ENCODE measurements at places on chromosomes 2 and 18.

DNA sequence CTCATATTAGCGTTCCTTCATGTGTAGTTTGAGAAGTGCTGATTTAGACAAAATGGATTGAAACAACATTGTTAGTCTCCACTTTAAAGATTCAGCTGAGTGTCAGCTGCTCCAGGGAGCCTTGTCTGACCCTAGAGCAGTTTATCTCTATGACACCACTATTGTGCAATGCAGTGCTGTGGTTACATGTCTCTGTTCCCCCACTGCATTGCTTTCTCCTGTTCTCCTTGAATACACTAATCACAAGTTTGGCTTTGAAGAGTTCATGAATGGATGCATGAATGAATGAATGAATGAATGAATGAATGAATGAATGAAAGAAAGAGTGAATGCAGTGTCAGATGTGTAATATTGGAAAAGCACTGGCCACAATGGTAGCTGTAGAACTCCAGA is 38.3 kb downstream of the GCG start:
- DNase-seq = no peak

DNA sequence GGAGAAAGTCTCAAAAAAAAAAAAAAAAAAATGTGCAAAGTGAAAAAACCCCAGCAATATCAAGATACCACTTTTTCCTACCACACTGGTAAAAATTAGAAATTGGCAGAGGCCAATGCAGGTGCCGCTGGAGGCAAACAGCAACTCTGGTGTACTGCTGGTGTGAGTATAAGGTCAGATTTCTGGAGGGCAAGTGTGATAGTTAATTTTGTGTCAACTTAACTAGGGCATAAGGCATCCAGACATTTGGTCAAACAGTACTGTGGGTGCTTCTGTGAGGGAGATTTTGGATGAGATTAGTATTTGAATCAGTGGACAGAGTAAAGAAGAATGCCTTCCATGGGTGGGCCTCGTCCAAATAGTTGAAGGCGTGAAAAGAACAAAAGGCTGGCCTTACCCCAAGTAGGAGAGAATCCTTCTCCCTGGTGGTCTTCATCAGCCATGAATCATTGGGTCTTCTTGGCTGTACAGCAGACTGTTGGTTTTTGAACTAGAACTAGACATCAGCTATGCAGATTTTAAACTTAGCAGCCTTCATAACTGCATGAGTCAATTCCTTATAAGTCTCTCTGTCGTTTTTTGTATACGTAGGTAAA is 52.8 kb upstream of the FHL2 start:
- DNase-seq = no peak

- DNase-seq = no peak
Observed at GRCh38 chr18:55206927-55207326, 247.7 kb upstream of the CCDC68 start.

- DNase-seq = no peak
Observed at GRCh38 chr2:96107708-96108065, 8.7 kb downstream of the ADRA2B start.

DNA sequence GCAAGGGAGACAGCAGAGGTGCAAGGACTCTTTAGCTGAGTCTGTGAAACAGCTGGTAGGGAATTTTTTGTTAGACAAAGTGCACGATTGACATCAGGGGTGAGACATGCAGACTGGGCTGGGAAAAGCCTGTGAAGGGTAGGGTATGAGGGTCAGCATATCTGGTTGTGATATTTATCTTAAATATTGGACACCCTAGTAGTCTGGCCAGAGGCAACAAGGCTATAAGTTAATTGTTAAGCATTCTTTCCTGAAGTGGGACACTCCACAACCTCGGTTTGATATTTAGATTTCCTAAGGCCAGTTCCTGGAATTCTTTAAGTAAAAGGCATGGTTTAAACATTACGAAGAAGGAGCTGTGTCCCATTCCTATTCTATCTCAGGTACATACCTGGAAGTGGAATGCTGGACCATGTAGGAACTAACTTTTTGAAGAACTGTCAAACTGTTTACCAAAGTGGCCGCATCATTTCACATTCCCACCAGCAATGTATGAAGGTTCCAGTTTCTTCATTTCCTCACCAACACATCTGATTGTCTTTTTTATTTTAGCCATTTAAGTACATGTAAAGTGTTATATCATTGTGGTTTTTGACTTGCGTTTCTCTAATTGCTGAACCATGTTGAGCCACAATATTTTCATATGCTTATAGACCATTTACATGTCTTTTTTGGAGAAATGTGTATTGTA is 22.5 kb downstream of the EHBP1 start:
- DNase-seq = no peak

- DNase-seq = no peak
Observed at GRCh38 chr2:224572338-224572737, 12.8 kb downstream of the CUL3 start.

DNA sequence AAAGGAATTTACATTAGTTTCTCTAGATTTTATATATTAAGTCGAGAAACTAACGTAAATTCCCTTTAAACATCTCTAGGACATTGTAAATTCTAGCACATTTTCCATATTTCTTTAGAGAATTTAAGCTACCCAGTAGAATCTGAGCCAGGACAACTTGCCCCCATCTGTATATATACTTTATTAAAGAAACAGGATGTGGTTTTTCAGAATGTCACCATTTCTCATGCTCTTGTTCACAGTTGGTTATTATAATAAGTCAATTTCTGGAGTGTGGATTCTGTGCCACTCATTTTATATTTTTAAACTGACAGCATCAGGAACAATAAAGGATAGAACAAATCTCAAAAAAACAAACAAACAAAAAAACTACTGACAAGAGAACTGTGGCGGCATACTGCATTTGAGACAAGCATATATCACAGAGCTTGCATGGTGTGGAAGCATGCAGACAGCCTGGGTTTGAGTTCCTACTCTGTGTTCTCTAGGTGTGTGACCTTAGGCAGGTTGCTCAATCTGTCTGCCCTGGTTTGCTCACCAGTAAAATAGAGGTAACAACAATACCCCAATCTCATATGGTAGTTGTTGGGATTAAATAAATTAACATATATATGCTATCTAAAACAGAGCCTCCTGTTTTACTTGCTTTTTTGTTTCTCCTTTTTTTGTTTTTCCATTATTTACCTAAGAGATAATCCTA is 61.4 kb upstream of the DNER start:
- no peak for DNase-seq

DNA sequence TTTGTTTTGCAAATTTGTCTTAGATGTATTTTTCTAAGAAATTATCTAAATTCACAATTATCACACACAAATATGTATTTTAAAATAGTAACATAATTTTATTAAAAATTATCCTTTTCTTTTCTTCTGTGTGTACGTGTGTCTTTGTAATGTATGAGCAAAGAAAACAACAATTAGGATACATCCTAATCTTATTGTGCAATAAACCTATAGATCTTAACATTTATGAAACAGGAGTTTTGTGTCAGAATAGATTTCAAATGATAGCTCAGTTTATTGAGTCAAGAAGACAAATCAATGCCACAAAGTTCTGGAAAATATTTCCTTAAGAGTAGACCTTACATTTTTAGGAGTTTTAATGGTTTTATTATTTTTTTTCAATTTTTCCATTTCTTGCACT is 212.2 kb downstream of the KCNJ3 start:
- DNase-seq = no peak

GRCh38 chr18:27717816-27718215 is 459.1 kb downstream of the CDH2 start:
- no peak for DNase-seq

DNA sequence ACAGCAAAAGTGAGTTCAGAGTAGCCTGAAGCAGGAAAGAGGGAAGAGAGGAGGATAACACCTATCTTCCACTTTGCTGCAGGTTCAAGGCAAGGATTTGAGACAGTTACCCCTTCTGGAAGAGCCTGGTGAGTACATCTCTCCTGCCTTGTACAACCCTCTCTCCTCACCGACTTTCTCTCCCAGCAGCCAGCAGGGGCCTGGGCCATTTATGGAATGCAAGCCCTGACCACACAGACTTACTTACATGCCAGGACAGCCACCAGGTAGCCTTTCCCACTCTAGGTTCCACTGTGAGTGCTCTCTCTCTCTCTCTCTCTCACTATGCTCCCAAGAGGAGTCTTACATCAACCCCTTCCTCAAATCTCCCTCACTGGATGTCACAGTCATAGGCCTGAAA is 57.0 kb downstream of the BCL11A start:
- DNase-seq = no peak

DNA sequence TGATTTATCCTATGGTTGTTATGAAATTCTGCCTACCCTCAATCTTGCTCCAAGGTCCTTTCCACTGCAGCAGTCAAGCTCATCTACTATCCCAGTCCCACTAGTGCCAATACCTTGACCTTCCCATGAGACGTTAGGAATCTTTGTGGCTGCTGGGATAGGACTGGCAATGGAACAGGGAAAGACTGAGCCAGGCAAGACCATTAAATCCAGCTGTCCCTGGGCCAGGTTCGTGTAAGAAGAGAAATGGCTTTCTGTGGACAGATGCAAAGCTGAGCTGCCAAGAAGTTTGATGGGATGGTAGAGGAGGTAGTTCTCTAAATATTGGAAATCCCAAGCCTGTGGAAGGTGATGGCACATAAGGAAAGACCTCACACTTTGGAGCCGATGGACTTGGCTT is 50.1 kb upstream of the TMEM17 start:
- DNase-seq = no peak

DNA sequence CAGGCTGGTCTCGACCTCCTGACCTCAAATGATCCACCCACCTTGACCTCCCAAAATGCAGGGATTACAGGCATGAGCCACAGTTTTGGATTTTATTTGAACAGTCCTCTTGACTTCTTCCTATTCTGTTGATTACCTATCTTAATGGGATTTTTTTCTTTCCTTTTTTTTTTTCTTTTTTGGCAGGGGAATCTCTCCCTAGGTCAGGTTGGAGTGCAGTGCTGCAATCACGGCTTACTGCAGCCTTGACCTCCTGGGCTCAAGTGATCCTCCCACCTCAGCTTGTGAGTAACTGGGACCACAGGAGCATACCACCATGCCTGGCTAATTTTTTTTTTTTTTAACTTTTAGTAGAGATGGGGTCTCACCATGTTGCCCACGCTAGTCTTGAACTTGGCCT is 2.8 kb downstream of the MTHFD2 start:
- DNase-seq = no peak

GRCh38 chr2:191869178-191869577 is 22.3 kb upstream of the CAVIN2 start:
- peak; percentile 18 for DNase-seq

DNA sequence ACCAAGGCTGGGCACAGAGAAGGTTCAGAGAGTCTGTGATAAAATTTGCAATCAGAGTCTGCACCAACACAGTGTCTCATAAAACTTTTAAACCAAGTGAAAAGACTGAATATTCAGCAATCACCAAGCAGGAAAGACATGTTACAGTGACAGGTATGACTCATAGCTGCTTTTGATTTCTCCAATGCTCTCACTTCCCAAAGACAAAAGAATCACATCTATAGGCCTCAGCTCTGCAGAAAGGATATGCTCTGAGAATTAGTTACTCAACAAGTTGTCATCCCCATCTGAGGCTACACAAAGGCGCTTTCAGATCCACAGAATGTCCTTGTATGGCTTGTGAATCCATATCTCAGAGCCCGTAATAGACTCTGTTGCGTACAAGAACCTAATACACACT is 92.5 kb downstream of the KCNF1 start:
- DNase-seq = no peak

DNA sequence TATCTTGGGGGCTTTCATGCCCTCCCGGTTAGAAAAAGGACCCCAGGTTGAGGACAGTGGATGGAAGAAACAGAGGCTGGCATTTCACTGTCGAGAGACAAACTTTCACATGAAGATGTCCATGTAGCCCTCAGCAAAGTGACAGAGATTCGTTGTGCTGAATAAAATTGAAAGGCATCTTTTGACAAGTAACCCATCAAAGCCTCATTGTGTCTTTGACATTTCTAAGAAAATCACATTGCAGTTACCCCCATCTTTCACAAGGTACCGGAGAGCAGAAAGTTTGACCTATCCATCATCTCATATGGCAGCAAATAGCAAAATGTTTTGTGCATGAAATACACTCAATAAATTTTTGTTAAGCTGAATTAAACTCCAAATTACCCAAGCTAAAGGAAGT is 2.0 kb upstream of the MBP start:
- DNase-seq = no peak

GRCh38 chr2:161910200-161910599 is 163.8 kb downstream of the DPP4 start:
- no peak for DNase-seq

GRCh38 chr18:9333441-9334328 is 888 bp upstream of the TWSG1 start:
- DNase-seq = no peak

DNA sequence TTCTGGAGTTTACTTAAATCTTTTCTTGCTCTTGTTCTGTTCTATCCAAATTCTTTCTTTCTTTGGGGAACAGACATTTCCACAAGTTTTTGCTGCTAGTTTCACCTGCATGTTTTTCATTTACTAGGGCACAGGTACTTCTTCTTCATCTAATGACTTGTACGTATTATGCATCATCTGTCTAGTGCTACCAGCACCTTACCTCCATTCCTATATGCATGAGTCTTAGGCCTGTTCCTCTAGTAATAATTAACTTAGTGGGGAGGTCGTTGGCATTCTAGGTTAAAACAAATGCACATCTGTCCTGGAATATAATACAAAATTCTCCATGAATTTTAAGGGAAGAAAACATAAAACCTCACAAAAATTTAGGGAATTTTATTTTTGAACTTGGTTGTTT is 164.5 kb upstream of the STON1 start:
- no peak for DNase-seq

- no peak for DNase-seq
Observed at GRCh38 chr2:228658998-228659397, 477.5 kb upstream of the SPHKAP start.

DNA sequence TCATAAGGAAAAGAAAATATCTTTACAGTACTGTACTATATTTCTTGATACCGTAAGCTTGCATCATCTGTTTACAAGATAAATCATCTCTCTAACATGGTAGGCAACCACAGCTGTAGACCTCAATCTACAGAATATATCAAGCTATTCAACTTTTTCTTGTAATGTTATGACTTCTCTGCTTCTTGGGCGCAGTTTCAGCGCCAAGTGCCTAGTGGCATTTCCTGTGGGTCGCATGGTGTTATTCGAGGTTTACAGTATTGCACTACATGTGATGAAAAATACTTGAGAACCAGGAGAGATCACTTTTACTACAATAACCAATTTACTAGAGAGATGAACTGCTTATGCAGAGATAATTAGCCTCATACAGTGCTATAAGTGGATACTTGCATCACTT is 34.0 kb upstream of the SESTD1 start:
- no peak for DNase-seq

GRCh38 chr2:143477714-143478443 is 348.7 kb downstream of the ARHGAP15 start:
- no peak for DNase-seq

GRCh38 chr2:204315236-204315662 is 230.0 kb upstream of the PARD3B start:
- DNase-seq = no peak
